ENCODE measurements at places on chromosomes 2 and 18.
A peak's percentile ranks its signal among the peaks of the same experiment; 100 is the strongest.

- no peak for DNase-seq
These were observed 102.5 kb downstream of the HNRNPLL start for GRCh38 chr2:38500283-38500634.

DNA sequence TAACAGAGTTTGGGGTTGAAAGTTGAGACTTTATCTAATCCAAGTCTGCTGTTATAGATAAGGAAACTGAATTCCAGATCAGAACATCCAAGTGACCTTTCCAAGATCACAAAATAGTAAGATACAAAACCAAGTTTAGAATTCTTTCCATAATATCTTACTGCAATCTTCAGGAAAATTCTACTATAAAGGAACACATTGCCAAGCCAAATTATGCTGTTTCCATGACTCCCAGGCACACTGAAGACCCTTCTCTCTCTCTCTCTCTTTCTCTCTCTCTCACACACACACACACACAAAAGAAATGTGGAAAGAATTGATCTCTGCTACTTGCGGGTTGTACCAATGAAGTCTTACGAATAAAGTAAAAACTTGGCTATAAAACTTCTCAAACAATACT lies 398.4 kb downstream of the METTL4 start:
- no peak for DNase-seq

- no peak for DNase-seq
These were observed 472.1 kb upstream of the DDX18 start for GRCh38 chr2:117342415-117342814.

GRCh38 chr2:63053081-63053888 lies 2.7 kb downstream of the OTX1 start:
- DNase-seq: no peak

DNA sequence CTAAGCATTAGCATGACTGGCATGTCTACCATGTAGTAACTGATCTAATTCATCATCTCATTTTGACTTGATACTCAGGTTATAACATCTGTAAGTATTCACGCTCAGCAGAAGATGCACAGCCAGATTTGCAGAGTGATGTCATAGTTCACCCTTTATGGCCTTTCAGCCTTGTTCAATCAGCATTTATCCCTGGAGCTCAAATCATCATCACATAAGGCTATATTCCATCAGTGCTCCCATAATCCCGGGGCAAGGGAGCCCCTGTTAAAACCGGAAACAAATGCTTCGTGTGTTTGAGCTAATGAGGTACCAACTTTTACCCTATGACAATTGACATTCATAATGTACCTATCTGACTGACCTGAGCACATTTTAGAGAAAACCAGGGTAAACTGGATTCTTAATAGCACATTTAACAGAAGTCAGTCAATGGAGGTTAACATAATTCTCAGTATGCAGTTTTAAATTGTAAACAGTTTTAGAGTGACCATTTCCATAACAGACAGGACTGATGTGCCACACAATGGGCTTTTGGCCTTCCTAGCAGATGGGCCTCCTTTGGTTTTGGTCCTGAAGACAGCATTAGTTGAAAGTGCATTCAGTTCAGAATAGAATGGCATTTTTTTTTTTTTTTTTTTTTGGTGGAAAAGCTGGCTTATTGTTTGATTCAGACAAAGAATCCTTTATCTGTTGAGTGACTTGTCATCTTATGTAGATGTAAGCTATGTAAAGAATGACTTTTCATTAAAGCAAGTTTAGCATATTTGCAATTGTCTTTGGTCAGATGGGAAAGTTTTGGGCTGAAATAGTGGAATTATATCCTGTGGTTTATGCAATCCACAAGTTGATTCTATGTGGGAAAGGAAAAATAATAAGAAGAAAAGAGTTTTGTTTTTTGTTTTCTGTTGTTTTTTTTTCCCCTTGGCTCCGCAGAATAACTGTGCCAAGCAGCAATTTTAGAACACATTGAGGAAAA lies 866.0 kb upstream of the ACVR2A start:
- DNase-seq: no peak

DNA sequence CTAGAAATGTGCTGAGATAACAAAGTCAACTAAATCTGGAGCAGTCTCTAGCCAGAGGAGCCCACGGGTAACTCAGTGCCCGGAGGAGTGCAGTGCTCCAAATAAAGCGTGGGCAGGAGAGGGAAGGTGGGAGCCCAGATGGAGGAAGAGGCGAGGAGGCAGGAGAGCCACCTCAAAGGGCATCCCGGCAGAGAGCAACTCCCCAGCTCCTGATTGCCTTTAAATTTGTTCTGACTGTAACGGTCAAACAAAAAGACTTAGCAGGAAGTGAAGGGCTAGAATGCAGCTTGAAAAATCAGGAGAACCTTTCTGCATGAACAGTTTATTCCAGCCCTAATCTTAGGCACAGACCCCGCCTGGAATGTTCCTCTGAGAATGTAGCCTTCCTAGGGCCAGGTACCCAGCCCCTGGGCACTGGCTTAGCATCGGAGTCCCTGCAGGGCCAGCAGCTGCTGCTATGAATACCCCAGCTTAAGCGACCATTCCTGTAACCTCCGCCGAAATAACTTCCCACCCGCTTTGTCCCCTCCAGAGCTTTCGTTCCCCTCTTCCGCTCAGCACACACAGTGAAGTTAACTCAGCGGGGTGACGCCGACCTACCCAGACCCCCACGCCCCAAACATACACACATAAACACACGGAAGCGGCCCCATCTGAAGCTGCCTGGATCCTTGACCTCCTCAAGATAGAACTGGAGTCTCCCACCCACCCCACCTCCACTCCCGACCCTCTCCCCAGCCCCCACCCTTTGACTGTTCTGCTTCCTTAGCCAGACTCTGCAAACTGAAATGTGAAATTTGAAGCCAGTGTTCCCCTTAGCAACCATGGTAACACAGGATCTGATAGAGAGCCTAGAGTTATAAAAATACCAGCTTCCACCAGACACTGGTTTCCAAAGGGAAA lies 123.2 kb downstream of the SMAD7 start:
- DNase-seq: no peak

GRCh38 chr2:178530131-178530530 lies 49.9 kb downstream of the PLEKHA3 start:
- DNase-seq: no peak

- DNase-seq: no peak
These were observed 38.3 kb upstream of the ANKRD44 start for GRCh38 chr2:197348721-197349360.

- no peak for DNase-seq
These were observed 193.8 kb downstream of the CMPK2 start for GRCh38 chr2:6671913-6672312.

GRCh38 chr2:14219306-14219705 lies 413.2 kb upstream of the LRATD1 start:
- no peak for DNase-seq

DNA sequence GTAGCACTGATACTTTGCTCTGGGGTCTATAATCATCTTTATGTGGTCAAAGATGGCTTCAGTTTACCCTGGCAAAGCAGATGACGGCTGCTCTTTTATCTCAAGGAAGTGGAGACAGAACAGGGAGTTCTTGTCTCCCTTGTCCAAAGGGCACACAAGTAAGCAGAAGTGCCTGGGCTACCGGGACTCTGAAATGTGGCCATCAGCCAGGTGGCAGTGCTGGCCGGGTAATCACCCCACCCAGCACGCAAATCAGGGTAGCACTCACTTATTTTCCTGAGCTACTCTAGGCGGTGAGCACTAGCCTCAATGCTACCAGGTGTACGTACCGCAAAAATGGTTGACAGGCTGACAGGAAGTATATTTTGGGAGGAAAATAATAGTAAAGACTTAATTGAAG lies 119.7 kb upstream of the ETAA1 start:
- DNase-seq: no peak

GRCh38 chr18:79477711-79478483 lies 82.2 kb downstream of the NFATC1 start:
- no peak for DNase-seq

DNA sequence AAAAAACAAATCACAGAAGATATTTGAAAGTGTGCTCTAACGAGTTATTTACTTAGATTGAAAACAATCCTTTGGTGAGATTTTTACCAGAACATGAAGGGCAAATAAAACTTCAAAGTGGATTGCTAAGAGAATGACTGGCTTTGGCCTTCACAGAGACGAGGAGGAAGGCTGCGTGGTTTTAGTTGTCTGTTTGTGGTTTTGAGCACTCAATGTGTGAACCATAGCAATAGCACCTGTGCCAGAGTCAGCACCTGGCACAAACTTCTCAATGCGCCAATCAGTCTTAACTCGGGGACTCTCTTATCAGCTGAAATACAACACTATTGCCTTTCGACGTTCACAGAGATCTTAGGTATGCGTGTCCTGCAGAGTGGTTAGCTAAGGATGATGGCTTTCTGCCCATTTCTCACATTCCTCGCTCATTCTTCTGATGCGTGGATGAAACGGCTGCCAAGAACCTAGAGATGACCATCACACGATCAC lies 70.0 kb downstream of the MBP start:
- DNase-seq: no peak

- no peak for DNase-seq
These were observed 121.3 kb upstream of the NRXN1 start for GRCh38 chr2:51153236-51153635.

DNA sequence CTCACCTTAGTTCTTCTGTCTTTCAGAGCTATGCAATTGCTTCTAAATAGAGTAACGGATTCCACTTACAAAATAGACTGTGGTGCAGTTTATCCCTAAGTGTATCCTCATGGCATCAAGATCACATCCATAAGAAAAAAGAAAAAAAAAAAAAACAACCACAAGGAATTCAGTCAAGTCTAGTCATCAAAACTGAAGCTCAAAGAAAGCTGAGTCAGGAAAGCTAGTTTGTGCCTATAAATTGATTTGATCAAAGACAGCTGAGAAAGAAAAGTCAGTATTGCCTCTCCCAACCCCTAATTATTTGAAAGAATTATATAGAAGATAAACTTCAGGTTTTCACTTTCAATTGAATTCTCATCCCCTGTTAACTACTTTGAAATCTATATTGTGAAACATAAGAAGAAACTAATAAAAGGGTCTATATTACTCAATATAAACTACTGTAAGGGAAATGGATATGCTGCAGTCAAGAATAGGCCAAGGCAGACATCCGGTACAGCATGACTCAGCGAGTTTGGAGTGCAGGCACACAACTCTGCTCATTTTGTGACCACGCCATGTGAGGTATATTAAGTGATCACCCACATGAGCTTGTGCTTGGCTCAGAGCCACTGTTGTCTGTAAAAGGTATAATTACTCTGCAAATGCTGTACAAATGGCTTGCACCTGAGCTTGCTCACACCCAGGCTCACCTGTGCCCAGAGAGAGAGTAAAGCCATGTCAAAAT lies 568.1 kb upstream of the CRIM1 start:
- DNase-seq: no peak

GRCh38 chr2:99489063-99489760 lies 605 bp downstream of the REV1 start:
- peak; percentile 1 for DNase-seq

- DNase-seq: no peak
These were observed 59.5 kb downstream of the R3HDM1 start for GRCh38 chr2:135590619-135591260.

DNA sequence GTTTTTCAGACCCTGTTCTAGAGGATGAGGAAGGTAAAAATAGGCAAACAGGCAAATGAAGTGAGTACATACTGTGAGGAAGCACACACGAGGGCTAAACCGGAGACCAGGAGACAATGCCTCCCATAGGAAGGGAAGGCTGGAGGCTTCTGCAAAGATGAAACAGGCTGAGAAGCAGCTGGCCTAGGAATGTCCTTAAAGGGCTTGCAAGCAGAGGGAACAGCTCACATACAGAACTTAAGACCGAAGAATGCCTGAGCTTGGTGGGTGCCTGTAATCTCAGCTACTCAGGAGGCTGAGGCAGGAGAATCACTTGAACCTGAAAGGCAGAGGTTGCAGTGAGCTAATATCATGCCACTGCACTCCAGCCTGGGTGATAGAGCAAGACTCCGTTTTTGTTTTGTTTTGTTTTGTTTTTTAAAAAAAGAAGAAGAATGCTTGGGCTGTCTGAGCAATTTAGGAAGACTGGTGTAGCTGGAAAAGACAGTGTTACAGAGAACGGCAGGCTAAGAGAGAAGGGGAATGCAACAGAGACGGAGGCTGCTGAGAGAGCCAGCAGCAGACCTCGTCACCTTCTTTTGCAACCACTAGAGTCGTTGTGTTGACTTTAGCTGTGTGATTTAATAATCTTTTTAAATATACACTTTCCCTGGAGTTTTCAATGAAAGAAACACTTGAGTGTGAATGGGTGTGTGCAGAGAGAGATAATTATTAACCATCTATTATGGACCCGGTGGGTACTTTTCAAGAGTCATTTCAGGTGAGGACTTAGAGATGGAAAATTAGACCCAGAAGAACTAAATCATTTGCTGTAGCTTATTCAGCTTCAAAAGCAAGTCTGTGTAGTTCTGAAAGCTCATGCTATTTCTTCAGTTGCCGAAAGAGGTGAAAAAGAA lies 232.8 kb downstream of the GALR1 start:
- no peak for DNase-seq

- DNase-seq: no peak
These were observed 21.1 kb upstream of the CHMP3 start for GRCh38 chr2:86584151-86584913.

- DNase-seq: no peak
These were observed 79.7 kb upstream of the TAF1B start for GRCh38 chr2:9763356-9764152.

DNA sequence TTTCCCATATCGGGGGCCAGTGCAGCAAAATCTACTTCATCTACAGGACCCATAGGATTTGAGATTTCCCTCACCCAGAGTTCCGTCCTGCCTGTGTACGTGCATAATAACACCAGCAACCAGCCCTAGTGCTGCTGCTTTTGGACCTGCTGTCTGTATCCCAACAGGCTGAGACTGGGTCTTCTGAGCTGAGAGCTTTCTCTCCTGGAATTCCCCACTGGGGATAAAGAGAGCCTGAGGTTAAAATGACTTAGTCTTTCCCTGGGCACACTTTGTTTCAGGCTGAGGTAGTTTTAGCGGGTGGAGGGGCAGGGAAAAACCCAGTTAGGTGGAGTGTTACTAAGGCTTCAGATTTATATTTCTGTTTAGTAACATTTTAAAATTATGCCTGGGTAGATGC lies 62.5 kb downstream of the SERTAD2 start:
- DNase-seq: no peak

- DNase-seq: no peak
These were observed 249.3 kb upstream of the GULP1 start for GRCh38 chr2:188042412-188042811.

GRCh38 chr2:21260311-21260710 lies 136.5 kb downstream of the TDRD15 start:
- DNase-seq: no peak

DNA sequence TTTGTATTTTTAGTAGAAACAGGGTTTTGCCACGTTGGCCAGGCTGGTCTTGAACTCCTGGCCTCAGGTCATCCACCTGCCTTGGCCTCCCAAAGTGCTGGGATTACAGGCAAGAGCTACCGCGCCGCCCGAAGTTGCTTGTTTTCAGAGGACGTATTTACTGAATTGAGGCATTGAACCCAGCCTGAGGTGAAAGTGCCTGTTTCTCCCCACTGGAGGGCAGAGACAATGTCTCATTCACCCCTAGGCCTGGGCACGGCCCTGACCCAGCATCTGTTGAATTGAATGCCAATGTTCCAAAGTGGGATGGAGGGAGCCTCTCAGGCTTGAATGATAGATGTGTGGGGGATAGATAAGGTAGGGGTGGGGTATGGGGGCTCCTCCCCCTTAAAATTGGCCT lies 4.5 kb upstream of the TMBIM1 start:
- no peak for DNase-seq

- no peak for DNase-seq
These were observed 7.4 kb downstream of the MYL12B start for GRCh38 chr18:3269241-3269913.

GRCh38 chr2:9285385-9285920 lies 78.8 kb downstream of the ASAP2 start:
- DNase-seq: no peak
